ENCODE measurements at places on chromosomes 5 and 9.

DNA sequence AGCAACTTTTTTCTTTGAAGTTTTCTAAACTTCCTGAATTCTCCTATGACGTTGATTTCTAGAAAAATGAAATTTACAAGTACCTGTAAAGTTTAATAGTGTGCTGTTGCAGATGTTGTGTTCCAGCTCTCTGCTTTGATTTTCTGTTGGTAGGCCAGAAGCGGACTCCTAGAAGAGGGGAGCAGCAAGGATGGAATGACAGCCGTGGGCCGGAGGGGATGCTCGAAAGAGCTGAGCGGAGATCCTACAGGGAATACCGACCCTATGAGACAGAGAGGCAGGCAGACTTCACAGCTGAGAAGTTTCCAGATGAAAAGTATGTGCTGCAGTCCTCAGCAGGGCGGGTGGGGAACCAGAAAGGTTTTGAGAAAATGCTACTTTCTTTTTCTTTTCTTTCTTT, 8.3 kb downstream of the HABP4 start:
- no peak for DNase-seq

DNA sequence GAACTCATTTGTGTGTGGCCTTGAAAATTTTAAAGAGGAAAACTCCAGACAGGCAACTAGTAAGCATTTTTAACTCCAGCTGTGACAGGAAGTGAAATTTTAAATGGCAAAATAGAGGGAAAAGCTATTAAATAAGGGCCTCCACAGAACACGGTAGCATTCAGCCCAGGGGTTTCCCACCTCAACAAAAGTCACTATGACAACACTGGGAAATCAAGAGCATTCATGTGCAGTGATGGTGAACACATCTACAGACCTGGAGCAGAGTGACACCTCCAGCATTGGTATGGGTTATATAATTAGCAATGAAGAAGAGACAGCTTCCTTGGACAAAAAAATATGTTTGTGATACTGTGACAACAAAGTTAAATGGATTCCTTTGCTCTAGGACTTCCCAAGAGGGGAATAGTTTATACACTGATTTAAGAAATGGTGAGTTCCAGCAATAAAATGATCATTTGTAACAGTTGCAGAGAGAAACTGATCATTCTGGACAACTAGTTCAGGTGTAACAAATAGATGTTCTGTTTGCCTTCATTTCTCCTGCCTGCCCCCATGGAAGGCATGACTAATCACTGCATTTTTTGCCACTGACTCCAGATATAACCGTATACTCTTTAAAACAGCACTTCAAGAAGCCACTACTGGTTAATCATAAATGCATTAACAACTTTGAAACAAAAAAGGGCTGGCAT, 93.3 kb upstream of the SLC44A1 start:
- DNase-seq = no peak

DNA sequence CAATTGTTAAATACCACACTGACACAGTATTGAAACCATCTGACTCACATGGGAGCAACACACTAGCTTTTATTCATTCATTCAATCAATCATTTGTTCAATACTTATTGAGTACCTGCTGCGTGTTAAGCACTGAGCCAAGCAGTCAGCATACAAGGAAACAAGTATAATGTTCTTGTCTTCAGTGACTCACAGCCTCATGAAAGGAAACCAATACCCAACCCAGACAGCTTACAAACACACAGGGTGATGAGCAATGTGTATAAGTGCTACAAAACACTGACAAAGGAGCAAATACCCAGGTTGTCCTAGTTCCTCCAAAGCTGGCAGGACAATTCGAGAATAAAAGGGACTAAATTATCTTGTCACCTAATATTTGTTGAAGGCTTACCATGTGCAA, 67.6 kb upstream of the RASEF start:
- no peak for DNase-seq

DNA sequence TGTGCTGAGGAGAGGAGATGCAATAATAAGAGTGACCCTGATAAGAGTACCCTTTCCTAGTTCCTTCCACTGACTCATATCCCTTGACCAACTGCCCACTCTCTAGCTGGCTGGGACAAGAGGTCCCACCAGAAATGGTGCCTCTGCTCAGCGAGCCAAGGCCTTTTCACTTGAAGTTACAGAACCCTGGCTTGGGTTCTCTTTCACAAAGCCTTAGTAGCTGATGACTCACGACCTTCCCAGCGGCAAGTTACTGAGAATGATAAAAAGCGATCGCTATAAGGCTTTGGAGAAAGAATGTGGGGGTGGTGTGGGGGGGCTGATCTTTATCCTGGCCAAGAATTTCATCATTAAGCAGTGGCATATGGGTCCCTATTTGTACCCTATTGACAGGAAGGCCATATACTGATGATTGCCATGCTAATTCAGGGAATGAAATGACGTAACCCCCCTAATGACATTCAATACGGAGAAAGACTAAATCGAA, 90.3 kb downstream of the FBXO38 start:
- DNase-seq = no peak
